ENCODE measurements at places on chromosomes 12 and 14.

DNA sequence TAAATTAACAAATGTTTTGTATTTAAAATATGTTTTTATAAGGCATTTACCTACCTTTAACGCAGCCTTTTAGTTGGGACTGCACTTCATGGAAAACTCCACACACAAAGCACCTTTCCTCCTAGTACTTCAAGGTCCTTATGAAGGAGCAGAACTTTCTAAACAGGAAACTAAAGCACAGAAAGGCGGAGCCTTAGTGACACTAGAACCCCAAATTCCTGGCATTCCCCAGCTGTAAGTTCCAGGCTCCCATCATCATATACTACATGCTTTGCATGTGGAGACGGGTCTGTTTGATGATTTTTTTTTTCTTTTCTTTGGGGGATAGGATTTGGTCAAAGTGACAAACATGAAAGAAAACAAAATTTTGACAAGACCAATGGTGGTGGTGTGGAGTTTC is 39.5 kb downstream of the STXBP6 start:
- no peak for DNase-seq

- DNase-seq: no peak
Measured at GRCh38 chr12:1877169-1877878, 41.1 kb downstream of the CACNA2D4 start.

GRCh38 chr12:19139615-19140194 is 10.2 kb downstream of the PLEKHA5 start:
- no peak for DNase-seq

DNA sequence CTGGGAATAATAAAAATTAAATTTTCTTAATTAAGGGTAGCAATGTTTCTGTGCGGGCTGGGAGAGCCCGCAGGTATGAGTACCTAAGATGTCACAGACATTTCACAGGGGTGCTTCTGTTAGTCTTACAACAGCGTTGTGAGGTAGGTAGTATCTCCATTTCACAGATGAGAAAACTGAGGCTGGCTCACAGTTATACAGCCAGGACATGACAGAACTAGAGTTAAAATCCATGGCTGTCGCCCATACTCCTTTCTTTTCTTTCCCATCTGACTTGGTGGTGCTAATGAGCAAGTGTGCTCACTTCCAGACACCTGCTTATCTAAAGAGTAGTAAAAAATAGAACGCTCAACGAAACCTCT is 2.1 kb downstream of the BMAL2 start:
- no peak for DNase-seq

GRCh38 chr12:4036671-4037271 is 163.6 kb upstream of the PARP11 start:
- DNase-seq: no peak

DNA sequence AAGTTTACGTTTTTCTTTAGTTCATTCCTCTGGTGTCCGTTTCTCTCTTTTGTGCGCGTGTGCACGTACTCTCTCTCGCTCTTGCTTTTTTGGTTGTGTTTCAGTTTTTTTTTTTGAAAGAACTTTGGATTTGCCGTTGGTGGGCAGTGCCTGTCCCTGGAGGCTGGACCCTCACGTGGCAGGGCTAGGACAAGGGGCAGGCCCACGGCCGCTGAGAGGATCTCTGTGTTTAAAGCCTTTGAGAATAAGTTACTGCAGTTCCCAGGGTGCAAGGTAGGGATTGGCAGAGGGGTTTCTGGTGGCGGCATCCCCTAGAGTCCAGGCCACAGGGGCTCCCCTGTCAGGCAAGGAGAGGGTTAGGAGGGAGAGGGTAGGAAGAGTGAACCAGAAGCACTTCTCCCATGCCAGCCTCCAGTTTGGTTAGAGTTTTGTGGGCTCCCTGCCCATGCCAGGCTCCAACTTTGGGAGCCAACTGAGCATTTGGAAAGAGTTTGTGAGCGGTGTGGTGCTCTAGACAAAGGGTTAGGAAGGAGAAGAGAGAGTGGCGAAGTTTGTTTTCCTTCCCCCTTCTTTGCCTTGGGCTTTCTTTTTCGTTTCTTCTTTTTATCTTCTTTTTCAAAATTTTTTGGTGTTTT is 30.5 kb downstream of the ZFHX2 start:
- DNase-seq: no peak

GRCh38 chr12:561908-562593 is 101.2 kb downstream of the NINJ2 start:
- DNase-seq: no peak

DNA sequence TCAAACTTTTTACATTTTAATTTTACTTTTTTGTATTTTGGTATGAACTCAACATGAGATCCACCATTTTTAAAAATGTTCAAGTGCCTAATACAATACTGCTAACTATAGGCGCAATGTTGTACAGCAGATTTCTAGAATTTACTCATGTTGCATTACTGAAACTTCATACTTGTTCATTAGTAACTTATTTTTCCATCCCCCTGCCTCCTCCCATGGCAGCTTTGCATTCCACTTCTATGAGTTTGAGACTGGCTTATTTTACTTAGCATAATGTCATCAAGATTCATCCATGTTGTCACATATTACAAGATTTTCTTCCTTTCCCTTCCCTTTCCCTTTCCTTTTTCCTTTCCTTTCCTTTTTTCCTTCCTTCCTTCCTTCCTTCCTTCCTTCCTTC is 825.9 kb downstream of the SLC16A7 start:
- DNase-seq: no peak

DNA sequence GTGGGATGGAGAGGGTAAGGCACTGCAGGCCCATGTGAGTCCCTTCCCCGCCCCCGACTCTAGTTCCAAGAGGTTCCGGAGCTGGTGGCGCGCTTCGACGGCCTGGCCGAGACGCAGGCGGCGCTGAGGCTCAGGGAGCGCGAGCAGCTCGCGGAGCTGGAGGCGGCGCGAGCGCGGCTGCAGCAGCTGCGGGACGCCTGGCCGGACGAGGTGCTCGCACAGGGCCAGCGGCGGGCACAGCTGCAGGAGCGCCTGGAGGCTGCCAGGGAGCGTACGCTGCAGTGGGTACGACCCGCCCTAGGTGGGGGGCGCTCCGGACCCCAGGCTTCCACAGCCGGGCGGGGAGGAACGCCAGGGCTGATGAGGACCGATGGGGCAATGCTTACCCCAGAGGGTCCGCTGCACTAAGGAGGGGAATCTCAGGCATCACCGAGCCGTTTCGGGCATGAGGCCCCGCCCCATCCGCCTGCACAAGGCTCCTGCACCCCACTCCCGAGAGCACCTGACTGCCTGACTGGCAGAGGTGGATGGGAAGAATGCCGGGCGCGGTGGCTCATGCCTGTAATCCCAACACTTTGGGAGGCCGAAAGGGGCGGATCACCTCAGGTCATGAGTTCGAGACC is 4.9 kb downstream of the CFAP73 start:
- DNase-seq: no peak

DNA sequence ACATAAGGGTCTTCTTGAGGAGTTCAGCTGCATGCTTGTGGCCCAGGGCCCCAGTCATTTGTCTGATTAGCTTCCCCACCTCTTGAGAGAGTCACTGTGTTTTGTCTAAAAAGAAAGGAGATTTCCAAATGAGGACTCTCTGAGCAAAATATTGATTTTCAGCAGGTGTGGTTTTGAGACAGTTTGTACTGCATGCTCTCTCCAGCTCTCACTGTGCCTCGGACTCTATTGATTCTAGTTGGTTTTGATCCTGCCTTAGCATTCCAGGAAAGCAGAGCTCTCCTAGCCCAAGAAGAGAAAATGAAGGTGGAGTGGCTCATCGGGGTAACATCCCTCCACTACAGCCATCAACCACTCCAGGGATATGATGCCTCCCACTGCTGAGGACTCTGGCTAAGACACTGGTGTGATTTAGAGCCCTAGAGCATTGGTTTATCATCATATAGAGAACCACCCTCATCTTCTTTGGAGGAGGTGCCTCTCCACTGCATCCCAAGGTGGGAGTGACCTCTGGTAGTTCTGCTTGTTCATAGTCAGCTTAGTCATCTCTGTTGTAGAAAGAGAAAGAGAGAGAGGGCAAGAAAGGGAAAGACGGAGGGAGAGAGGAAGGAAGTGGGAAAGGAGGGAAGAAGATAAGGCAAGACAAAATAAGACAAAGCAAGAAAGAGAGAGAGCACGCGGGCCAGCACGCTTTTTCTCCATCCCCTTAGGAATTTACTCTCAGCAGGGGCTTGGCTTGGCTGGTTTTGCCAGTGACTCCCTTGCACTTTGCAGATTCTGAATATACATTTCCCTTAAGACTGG is 365.6 kb downstream of the DPF3 start:
- DNase-seq: no peak

DNA sequence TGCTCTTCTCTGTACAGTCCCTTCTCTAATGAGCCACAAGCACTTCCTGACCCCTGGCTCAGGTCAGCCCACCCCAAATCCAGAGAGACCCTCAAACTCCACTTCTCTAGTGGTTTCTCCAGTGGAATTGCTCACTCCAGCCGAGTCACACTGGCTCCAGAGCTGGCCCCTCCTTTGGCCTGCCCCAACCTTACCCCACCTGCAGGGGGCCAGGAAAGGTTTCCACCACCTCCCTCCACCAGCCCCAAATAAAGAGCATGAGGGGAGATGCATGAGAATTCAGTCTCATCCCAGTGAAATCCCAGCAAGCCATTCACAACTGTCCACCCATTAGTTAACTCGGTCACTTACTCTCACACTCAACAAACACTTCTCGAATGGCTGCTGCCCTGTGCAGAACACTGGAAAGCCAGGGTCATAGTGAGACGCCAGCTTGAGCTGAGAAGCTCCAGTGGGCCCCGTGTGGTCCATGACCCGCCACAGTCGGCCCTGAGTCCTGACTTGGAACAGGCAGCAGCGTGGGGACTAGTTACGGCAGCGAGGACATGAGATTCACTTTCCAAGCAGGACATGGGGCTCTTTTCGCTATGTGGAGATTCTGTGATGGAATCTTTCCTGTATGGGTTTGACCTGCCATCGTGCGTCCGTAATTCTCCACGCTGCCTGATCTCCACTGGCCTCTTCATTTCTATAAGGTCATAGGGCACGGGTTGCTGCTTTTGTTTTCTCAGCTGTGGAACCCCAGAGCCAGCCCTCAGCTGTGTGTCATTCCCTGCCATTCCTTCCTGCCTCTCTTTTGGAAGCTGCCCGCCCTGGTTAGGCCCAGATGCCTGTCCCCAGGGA is 44.2 kb downstream of the SLC6A12 start:
- no peak for DNase-seq

GRCh38 chr12:126157575-126157966 is 1092.3 kb downstream of the AACS start:
- DNase-seq: no peak

DNA sequence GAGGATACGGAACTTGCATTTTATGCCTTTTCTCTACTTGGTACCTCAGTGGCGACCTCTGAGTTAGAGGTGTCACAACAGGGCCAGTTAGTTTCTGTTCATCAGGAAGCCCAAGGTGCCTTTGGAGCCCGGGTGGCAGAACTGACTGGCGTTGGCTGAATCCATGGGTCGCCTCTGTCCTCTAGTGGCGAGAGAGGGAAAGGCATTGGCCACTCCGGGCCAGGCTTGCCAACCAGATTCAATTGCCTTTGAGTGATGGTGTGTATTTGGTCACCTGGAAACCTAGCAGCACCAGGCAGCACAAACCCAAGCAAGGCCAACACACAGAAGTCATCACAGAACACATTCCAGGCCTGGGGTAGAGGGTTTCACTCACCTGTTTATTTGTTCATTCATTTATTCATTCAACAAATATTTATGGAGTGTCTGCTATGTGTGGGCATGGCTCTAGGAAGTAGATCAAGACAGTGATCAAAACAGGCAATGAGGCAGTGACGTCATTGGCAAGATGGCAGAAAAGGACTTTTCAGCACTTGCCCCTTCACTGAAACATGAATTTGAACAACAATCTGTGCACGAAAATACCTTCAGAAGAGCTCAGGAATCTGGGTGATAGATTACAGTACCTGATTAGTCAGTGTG is 40.5 kb upstream of the KCNA5 start:
- DNase-seq: peak; percentile 30

- DNase-seq: no peak
Measured at GRCh38 chr14:90034156-90034555, 27.6 kb upstream of the KCNK13 start.

DNA sequence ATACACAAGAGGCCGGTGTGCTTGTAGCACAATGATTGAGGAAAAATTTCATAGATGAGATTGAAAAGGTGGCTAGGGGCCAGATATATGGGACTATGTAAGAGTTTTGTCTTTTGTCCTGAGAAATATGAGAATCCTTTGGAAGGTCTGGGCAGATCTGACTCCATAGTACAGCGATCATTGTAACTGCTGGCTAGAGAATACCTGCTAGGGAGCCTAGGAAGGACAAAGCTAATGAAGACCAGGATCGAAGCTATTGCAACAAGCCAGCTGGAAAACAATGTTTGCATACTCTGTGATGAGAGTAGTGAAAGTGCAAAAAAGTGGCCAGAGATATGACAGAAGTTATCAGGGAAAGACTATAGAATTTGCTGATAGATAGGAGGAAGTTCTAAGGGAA is 537.6 kb downstream of the C12orf50 start:
- DNase-seq: no peak

GRCh38 chr14:77107228-77107627 is 9.2 kb downstream of the CIPC start:
- no peak for DNase-seq

DNA sequence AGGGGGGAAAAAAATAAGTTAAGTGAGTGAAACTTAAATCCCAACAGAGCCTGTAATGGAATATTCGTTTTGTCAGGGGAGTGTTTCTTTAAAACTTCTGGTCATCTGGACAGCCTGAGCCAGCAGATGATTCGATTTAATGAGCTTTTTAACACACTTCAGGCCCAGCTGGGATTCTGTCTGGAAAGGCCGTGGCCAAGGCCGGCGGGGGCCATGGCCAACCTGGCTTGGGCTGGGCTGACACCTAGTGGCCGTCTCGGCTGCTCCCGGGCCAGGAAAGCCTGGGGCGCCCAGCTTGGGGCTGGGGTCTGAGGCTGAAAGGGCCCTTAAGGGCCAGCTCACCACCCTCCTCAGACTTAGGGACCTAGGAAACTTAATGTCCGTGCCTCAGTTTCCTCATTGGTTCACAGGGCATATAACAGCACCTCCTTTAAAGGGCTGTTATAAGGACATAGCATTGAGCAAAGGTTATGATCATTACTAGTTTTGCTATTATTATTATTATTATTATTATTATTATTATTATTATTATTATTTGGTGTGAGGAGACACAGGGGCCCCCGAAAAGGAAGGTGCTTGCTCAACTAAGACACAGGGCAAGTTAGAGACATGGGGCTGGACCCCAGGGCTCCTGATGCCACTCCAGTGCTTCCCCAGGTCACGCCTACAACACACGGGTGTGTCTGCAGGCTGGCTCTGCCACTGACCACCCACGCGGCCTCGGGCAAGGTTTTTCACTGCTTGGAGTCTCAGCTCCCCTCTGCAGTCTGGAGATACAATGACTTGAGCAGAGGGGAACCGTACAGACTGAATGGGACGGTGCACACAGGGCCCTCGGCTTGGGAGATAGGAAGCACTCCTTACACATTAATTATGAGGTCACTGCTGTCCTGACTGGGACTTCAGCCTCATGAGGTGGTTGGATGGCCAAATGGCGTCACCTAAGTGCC is 84.0 kb downstream of the SYNE3 start:
- no peak for DNase-seq

- DNase-seq: no peak
Measured at GRCh38 chr12:51910691-51911090, 3.4 kb downstream of the ACVRL1 start.

Measured in GM04504 (cell line).